CD4-positive, alpha-beta T cell treated with Interleukin-6 for 4 hours (primary cell): ENCODE measurements at places on chromosomes 5 and 9.
A peak's percentile ranks its signal among the peaks of the same experiment; 100 is the strongest.

DNA sequence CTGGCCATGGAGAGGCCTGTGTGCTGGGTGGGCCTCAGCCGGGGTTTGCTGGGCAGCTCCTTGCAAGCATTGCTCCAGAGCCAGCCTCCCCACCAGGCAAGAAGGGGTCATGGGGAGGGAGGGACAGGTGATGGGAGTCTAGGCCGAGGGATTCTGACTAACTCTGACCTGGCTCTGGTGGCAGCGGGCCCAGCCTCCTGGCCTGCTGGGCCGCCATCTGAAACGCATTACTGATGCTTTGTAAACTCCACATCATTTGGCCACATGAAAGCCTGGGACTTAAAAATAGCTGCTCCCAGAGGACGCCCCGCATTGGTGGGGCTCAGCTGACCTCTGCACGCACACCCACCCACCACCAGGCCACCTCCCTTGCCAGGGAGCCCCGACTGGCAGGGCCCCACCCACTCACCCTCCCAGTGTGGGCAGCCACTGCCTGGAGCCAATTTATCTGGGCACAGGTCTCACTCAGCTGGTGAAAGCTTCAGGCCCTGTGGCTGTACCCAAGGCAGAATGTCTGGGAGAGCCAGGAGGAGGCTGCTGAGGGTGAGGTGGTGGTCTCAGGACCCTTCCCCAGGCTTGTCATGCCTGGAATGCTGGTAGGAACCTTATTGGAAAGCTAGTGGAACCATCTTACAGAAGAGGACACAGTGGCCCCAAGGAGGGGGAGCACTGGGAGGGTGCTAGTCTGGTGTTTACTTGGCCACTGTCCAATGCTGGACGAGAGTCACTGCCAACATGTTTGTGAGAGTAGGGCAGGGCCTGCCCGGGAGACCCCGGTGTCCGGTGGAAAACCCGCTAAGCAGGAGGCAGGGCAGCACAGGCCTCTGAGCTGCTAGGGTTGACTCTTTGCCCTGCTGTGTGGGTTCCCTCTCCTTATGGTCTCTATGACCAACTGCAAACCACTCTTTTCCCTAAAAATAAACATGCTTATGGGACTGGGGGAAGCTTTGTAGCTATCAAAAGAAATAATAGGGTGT lies 10.8 kb downstream of the TCF7 start:
- DNase-seq, result no peak

- DNase-seq, result no peak
Measured at GRCh38 chr5:36452424-36453006, 150.8 kb upstream of the RANBP3L start.

DNA sequence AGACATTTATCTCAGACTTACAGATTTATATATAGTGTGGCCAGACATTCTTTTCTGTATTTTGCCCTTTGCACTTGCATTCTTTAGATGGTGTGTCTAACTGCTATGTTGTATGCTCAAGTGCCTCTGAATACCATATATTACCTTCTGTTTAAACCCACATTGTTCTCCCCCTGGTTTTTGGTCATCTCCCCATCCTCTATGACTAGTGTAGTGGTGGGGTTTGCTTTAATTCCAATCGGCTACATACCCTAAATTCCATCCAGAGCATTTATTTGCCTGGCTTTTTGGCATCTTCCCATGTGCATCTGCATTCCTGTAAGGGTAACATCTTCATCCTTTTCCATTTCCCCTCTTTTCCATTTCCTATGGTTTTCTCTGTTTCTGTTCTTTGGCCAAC lies 271.0 kb upstream of the SLC30A5 start:
- DNase-seq, result no peak

DNA sequence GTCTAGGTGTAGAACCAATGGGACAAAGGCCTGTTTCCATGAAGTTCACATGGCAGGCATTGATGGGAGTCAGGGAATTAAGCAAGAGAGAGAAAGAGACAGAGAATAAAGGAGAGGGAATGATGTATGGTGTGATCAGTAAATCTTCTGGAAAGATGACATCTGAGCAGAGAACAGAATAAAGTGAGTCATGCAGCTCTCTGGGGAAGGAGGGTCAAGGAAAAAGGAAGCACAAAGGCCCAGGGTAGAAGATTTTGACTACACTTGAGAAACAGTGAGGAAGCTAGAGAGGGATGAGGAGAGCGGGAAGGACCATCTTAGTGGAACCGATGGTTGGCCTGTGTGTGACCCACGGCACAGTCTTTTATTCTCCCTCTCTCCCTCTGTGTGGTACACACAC lies 425.9 kb downstream of the SPOCK1 start:
- no peak for DNase-seq

- no peak for DNase-seq
Measured at GRCh38 chr9:112750764-112751055, 150 bp downstream of the SNX30 start.

GRCh38 chr9:117120061-117120460 lies 294.8 kb downstream of the ASTN2 start:
- no peak for DNase-seq

DNA sequence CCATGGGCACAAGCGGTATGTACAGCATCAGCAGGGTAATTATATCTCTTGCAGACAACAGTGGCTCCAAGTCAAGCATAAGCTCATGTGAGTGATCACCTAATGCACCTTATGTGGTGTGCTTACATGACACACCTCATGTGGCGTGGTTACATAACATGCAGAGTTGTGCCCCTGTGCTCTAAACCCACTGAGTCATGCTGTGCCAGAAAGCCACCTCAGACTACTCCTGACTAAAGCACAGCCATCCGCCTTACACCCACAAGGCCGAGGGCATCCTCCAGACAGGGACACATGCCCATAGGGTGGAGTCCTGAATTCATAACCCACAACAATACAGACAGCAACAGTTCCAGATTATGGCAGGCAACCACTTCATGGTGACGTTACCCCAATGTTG lies 163.7 kb upstream of the SLC30A5 start:
- DNase-seq, result no peak

DNA sequence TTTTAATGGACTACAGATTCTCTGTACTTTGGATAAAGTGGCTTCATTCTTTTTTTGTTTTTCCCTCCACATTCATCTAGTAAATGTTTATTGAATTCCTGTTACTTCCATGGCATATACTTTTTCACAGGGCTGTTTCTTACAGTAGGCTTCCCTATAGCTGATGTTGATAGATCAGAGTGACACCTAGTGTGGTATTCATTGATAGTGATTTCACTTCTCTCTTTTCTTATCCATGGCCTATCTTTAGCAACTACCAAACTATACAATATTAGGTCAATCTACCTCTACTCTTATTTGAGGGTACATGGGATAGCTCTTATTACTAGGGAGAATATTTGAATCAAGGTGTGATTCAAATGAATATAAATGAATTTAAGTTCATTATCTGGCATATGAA lies 35.8 kb downstream of the FSD1L start:
- DNase-seq, result no peak

DNA sequence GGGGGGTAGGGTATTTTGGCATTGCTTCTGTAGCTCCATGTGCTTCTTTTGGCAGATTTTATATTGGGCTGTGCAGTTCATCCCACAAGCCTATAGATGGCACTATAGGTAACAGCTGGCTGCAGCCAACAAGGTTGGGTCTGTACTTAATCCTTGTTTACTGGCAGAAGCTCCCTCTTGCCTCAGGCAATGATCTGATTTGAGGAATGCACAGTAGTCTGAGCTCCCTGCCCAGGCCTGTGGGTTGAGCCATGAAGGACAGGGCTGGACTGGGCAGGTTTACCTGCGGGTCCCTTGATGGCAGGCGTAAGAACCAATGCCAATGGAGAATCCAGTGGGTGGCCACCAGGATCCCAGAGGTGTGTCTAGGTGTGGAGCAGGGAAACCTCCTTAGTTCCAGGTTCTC lies 11.7 kb upstream of the OR1J2 start:
- peak; percentile 6 for DNase-seq

DNA sequence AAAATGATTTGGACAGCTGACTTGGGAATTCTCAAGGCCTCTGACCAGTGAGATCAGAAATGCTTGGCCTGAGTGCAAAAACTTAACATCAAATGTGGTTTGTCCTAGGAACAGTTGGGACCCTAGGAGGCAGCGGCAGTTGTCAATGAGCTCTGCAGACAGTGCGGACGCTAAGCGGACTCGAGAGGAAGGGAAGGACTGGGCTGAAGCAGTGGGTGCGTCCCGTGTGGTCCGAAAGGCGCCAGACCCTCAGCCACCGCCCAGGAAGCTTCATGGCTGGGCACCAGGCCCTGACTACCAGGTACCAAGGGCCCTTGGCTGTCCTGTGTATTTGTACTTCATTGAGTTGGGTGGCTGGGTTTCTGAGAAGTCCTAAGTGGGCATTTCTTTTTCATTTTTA lies 43.7 kb upstream of the POMT1 start:
- DNase-seq, result no peak

DNA sequence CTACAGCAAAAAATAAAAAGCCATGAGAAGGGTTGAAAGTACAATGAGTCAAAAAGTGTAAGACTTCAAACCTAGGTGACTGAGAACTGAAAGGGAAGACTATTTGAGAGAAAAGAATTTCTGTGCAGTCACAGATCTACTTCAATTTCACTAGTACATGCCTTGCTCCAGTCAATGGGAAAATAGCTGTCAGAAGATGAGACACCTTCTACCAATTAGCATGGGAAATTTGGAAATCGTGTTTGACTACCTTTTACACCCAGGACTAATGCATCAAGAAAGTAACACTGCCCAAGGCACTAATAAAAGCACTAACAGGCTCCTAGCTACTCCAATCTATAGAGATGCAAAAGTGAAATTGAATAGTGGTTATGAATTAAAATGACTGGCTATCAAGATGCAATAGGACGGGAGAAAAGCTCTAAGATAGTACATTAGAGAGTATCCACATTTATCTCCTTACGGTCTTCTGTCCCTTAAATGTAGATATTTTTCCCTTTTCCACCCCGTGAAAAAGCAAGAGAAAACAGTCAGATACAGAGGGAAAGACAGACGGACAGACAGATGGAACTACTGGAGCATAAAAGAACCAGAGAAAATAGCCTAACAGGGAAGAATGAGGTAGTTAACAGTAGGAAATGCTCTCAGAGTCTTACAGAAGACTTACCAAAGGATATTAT lies 15.2 kb downstream of the ERP44 start:
- no peak for DNase-seq

DNA sequence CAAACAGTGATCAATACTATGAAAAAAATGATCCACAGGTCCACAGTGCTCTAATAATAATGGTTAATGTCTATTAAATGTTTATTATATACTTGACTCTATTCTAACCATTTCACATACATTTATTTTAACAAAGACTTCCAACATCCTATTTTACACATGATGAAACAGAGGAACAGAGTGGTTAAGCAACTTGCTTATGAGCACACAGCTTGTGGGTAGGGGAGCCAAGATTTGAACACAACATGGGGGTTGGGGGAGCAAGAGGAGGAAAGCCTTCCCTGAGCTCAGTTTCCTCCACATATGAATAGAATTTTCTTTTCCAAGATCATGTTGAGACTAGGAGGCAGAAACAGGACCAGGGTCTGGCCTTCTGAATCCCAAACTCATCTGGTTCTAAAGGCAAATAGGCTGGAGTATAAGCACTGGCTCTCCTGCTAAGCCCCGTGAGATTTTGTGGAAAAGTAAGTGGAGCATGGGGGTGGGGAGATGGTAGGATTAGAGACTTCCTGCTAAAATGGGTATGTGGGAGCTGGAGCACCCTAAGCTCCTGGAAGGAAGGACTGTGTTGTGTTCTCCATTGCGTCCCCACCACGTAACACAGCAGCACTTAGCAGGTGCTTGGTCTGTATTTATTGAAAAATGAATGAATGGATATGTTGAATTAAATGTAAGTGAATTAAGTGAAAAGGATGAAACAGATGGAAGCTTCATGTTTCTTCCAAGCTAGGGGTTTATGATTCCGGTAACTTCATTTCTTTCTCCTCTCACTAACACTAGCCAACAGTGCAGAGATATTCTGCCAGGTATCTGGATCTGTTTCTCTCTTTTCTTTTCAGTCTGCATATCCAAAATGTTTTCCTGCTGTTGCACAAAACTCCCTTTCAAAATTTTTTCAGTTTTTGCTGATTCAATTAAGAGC lies 26.9 kb upstream of the GALNT10 start:
- no peak for DNase-seq

- DNase-seq, result no peak
Measured at GRCh38 chr5:169290895-169291294, 10.0 kb downstream of the SLIT3 start.

DNA sequence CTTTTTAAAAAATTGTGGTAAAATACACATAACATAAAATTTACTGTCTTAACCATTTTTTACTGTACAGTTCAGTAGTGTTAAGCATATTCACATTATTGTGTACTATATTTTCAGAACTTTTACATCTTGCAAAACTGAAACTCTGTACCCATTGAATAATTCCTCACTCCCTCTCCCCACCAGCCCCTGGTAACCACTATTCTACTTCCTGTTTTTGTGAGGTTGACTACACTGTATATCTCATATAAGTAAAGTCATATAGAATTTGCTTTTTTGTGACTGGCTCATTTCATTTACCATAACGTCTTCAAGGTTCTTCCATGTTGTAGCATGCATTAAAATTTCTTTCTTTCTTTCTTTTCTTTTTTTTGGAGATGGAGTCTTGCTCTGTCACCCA lies 87.0 kb downstream of the LNPEP start:
- DNase-seq, result peak; percentile 6
